ENCODE measurements at places on chromosomes 11 and 22.

DNA sequence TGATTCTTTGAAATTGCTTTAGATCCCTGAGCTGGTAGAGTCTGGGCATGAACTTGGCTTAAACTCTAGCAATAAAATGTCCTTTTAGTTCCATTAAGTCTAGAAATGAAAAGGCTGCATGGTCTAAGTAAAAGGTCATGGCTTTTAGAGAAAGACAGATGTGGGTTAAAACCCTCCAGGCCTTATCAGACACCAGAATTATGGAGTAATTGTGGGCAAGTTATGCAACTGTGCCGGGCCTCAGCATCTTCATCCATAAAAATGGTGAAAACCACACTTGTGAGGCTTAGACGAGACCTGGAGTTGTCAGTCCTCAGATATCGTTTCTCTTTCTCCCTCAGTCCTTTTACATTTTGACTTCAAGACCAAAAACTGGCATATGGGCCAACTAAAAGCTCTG is 597.9 kb upstream of the KIRREL3 start:
- no peak for DNase-seq

- no peak for DNase-seq
Measured at GRCh38 chr11:50070389-50070788, 37.7 kb downstream of the OR4C45 start.

DNA sequence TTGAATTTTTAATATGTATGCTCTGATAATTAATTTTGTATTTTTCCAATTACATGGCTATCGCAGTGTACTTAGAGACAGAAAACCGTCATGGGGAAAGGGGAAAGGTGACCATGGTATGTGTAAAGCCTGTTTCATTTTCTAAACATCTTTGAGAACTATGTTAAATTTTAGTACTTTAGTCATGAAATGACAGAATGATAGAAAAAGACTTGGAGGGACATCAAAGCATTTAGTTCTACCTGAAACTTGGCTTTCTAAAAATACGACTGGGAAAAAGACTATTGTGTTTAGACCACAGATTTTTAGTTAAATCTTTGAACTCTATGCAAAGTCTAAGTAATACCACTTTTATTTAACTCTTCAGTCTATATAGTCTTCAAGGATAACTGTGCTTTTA is 54.1 kb downstream of the MAML2 start:
- no peak for DNase-seq

DNA sequence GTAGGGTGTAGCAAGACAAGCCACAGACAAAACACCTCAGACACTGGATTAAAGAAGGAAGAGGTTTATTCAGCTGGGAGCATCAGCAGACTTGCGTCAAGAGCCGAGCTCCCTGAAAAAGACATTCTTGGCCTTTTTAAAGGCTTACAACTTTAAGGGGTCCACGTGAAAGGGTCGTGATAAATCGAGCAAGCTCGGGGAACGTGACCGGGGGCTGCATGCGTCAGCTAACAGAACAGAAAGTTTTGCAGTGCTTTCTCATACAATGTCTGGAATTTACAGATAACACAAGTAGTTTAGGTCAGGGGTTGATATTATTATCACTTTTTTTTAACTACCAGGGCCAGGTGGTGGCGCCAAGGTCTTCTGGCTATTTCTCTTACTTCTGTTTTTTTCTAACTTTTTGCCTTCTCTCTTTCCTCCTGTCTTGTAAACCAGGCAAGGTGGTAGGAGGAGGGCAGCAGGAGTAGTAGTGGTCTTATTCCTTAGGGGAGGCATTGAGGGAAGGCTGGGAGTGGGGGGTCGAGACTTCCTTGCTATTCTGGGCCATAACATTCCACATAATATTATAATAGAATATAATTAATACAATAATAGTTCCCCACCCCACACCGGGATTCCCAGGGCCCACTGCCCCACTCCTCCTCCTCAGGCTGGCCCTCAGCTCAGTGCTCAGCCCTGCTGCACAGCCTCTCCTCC is 587 bp upstream of the ALDH3B1 start:
- no peak for DNase-seq

DNA sequence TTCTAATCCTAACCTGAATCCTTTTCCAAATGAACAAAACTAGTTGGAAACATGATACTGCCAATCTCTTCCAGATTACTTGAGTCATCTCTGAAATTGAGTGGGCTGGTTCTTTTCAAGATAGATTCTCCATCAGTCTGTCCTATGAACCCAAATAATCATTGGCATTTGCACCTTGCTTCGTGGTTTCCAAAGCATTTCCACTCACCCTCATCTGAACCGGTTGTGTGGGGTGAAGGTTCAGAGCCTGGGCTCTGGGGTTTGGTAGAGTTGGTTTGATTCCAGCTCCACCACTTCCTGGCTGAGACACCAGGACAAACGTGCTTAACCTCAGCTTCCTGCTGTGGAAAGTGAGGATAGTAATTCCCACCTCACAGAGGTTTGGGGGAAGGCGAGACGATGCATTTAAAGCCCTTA is 206.4 kb upstream of the E2F8 start:
- no peak for DNase-seq

GRCh38 chr22:43867839-43868635 is 5.7 kb upstream of the SULT4A1 start:
- DNase-seq = no peak

- DNase-seq = no peak
Measured at GRCh38 chr11:19284881-19285280, 44.1 kb upstream of the E2F8 start.

DNA sequence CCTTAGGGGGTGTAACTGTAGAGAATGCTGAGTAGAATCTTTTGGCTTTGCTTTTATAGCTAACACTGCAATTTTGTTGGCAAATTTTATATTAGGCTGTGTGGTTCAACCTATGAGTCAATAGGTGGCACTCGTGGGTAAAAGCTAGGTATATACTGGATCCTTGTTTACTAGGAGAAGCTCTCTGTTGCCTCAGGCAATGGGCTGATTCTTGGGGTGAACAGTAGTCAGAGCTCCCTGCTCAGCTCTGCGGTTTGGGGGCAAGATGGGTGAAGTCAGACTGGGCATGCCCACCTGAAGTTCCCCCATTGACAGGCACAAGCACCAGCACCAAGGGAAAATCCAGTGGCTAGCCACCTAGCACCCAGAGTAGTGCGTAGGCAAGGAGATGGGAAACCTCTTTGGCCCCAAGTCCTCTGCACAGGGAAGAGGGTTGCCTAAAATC is 238.7 kb downstream of the FAM181B start:
- no peak for DNase-seq

All from activated naive CD8-positive, alpha-beta T cell treated with anti-CD3 and anti-CD28 coated beads for 36 hours (primary cell).